LoVo (cell line): ENCODE measurements at places on chromosomes 2 and 18.

- DNase-seq: no peak
Observed at GRCh38 chr18:64234321-64234720, 85.4 kb upstream of the LINC00305 start.

DNA sequence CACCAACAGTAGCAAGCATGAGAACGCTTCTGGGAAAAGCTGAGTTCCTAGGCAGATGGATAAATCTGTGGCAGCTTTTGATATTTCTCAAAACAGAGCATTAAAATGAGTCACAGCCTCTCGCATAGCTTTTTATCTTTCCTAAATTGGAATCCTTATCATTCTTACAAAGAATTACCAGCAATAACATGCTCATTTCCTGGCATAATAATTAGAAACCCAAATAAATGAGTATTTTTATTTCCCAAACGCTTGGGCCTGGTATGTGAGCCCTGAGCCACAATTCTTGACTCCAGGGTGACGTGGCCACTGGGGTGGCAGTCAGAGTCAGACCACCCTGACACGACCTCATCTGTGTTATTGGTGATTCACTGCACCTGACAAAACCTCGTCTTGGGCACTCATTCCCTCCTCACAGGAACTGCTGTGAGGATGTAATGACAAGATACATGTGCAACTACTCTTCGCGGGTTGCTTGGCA, 210.7 kb downstream of the ARL4C start:
- DNase-seq: no peak

GRCh38 chr18:731185-731584, 18.8 kb upstream of the ENOSF1 start:
- DNase-seq: no peak

DNA sequence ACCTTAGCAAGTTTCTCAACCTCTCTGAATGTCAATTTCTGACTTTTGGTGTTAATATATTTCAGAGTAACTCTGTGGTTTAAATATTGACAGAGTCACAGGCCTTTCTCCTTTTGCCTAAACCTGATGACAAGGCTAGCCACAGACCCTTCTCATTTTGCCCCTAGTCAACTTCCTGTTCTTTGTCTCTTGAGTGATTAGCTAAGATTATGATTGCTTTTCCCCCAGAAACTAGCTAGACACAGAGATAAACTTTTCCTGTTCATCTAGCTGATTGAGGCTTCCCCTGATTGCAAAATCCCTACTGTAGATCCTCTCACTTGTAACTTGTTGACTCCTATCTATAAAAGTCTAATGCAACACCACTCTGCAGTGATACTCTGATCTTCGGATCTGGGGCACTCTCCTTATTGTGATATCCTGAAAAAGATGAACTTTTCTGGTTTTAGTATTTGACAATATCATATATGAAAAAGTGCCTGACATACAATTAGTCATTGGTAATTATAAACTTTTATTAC, 241.4 kb downstream of the ZNF385B start:
- no peak for DNase-seq

DNA sequence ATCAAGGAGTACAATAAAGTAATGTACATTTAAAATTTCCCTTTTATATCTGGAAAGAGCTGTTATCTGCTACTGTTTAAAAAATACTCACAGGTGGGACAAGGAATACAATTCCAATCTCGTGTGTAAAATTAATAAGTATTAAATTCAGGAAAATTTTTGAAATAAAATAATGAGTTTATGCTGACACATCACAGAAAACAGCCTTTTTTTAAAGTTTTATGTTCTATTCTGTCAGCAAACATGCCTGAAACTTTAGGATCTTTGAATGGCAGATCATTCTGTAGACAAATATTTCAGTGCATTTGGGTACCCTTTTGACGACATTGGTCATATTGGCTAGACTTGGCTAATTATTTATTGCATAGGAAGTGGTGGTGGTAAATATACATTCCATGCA, 254.4 kb upstream of the ETAA1 start:
- DNase-seq: no peak

DNA sequence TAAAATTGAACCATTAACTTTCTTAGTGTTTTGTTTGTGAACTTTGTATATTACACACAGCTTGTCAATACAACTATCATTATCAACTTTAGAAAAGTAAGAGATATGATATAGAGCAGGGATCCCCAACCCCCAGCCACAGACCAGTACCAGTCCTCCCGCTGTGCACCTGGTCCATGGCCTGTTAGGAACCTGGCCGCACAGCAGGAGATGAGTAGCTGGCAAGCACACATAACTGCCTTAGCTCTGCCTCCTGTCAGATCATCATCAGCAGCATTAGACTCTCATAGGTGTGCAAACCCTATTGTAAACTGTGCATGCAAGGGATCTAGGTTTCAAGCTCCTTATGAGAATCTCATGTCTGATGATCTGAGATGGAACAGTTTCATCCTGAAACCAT, 491.0 kb upstream of the NXPH2 start:
- DNase-seq: no peak

- DNase-seq: no peak
Observed at GRCh38 chr2:136394136-136395060, 276.4 kb upstream of the CXCR4 start.

- no peak for DNase-seq
Observed at GRCh38 chr2:202494300-202495229, 118.4 kb downstream of the BMPR2 start.

- DNase-seq: no peak
Observed at GRCh38 chr2:225584796-225585195, 185.3 kb downstream of the NYAP2 start.

- DNase-seq: no peak
Observed at GRCh38 chr2:98946855-98947254, 10.8 kb upstream of the CRACDL start.

- no peak for DNase-seq
Observed at GRCh38 chr2:88560619-88561307, 66.5 kb downstream of the EIF2AK3 start.

GRCh38 chr2:200652158-200652557, 66.3 kb downstream of the AOX1 start:
- DNase-seq: no peak

DNA sequence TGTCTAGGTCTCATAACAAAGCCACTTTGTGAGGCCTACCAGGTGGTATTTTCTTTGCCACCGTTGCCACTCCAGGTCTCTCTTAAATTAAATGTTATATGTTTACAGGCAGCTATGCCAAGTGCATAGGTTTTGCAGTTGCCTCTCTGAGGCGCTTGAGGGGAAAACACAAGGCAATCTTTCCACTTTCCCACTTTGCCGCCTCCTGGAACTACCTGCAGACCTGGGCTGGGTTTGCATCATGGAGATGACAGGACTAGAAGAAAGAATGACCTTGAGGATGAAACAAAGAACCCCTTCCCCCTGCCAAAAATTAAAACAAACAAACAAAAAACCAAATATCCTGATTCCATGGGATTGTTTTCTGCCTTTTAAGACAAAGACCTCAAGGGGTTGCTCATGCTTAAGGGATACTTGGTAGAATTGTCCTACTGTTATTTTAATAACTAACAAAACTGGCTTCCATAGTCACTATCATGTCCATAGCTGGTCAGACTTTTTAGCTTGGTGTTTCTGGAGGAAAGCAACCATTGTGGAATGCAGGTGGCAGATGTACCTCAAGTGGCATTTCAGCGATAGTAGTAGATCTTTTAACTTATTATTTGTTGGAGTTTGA, 159.9 kb downstream of the PRPF40A start:
- no peak for DNase-seq
